Adipocyte (in vitro differentiated cells): ENCODE measurements at places on chromosomes 5 and 9.

DNA sequence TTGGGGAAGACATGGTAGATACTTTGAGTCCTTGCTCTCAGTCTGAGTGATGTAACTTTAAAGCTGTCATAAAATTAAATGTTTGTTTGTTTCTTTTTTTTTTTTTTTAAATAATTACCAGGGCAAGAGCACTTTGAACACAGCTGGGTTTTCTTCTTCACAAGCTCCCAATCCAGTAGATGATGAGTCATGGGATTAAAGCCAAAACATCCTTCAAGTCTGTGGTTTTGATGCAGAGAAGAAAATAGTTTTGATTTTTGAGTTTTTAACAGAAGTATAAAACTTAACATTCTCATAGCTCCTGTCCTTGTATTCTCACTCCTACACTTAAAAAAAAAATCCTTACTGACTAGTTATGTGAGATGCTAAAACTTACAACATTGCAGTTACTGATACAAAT is 34.8 kb upstream of the IL31RA start:
- DNase-seq: peak; percentile 83

DNA sequence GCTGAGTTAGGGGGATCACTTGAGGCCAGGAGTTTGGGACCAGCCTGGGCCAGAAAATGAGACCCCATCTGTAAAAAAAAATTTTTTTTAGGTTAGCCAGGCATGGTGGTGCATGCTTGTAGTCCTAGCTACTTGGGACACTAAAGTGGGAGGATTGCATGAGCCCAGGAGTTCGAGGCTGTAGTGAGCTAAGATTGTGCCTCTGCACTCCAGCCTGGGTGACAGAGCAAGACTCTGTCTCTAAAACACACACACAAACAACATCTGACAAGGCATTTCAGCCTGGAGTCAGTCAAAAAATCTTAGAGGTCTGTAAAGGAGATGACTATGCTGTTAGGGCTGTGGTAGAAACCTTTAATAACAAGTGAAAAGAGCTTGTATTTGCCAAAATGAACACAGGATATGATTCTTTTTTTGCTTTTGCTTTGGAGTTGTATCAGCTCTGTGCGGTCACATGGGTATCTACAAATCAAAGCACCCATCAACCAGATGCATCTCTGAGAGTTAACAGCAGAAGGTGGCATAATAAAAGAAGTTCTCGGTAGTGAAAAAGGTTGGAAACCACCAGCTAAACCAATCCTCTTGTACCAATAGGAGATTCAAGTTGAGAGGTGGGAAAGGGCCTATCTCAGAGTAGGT is 3.6 kb upstream of the PSMD5 start:
- DNase-seq: no peak

GRCh38 chr9:71769175-71770161 is 1.2 kb upstream of the CEMIP2 start:
- DNase-seq: peak; percentile 79

GRCh38 chr5:140553657-140554056 is 3.6 kb downstream of the SRA1 start:
- no peak for DNase-seq

GRCh38 chr5:9316733-9317132 is 229.1 kb downstream of the SEMA5A start:
- no peak for DNase-seq

DNA sequence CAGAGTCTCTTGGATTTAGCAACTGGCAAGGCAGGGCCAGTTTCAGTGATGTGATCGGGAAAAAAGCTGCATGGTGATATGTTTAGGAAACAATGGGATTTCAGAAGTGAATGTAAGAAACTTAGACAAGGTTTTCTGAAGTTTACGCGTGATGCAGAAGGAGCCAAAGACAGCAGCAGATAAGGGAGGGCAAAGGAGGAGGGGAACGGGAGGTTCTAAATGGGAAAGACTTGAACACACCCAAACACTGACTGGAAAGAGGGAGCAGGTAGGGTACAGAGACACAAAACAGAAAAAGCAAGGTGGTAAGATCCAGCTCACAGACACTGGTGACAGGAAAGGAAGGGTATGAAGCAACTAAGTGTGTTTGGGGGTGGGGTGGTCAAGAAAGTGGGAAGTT is 115.4 kb downstream of the EPB41L4A start:
- DNase-seq: no peak

GRCh38 chr5:133873449-133873848 is 95.0 kb downstream of the C5orf15 start:
- no peak for DNase-seq

DNA sequence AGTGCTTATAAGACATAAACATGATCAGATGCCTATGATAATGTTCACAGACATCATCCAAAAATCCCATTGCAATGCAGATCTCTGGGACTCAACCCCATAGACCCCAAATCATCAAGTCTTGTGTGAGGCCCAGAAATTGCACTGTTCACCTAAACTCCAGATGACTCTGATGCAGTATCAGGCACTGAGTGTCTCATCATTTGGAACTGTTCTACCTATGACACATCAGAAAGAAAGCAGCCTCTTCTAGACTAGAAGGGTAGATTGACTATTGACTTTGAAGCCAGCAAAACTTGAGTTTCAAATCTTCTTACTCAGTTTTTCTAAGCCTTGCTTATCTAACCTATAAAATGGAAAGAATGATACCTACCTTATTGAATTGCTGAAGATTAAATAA is 58.7 kb upstream of the PAPPA start:
- DNase-seq: no peak

DNA sequence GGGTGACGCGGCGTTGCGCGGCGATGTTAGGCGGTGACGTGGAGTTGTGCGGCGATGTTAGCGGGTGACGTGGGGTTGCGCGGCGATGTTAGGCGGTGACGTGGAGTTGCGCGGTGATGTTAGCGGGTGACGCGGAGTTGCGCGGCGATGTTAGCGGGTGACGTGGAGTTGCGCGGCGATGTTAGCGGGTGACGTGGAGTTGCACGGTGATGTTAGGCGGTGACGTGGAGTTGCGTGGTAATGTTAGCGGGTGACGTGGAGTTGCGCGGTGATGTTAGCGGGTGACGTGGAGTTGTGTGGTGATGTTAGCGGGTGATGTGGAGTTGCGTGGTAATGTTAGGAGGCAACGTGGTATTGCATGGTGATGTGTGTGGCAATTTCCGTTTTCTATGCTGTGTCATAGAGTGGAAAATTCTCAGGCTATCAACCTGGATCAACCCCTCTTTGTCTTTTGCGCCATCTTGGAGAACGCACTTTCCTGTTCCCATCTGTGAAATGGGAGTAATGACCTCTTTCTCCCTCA is 76.0 kb downstream of the ANKRD33B start:
- DNase-seq: no peak

- peak; percentile 60 for DNase-seq
Observed at GRCh38 chr5:138180183-138180782, 1.4 kb downstream of the KIF20A start.
